ENCODE measurements at places on chromosomes 16 and 17.

DNA sequence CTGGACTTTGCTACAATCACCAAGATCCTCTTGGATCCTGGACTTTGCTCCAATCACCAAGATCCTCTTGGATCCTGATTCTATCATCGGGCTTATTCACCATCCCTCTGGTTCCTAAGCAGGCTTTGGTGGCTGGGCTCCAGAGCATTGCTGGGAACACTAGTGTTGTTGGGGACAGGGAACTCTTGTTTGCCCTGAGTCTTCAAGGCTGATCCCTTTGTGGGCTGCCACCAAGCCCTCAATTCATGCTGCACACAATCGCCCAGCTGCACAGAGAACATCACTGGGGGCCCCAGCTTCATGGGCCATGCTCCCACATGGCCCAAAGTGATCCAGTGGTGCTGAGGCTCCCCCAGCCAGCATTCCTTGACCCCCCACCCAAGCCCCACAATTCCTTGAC, 88.3 kb downstream of the TMEM132E start:
- no peak for DNase-seq

GRCh38 chr16:65121870-65122723, at the start of gene CDH11:
Gene CDH11, minus strand, starts transcription at chr16:65122063. Its CDS starts 117,194 bp downstream, at chr16:65004869.
- no peak for DNase-seq

DNA sequence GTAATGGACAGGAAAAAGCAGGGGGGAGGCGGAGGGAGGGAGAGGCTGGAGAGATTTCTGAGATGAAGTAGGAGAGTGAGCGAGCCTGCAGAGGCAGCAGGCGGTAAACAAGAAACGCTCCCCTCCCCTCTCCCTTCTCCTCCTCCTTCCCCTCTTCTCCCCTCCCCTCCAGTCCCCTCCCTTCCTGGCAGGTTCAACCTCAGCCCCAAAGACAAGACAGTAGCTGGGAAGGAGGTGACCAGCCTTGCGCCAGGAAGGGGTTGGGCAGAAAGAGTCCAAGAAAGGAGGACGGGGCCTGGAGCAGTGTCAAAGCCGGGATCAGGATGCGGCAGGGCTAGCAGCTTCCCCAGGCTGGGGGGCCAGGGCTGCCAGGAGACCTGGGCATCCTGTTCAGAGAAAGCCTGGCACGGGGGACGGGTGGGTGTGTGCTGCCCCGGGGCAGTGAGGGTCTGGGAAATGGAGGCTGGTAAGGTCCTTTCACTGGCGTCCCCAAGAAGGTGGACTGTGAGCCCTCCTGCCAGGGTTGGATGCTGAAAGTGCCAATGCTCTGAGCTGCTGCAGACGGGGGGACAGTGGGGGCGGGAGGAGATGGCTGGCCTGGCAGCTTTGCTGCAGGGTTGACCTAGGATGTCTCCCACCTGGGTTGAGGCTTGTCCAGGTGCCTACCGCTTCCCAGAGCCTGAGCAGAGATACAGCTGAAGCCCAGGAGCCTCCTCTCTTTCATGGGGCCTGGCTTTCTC, 261.6 kb upstream of the TNRC6C start:
- no peak for DNase-seq

DNA sequence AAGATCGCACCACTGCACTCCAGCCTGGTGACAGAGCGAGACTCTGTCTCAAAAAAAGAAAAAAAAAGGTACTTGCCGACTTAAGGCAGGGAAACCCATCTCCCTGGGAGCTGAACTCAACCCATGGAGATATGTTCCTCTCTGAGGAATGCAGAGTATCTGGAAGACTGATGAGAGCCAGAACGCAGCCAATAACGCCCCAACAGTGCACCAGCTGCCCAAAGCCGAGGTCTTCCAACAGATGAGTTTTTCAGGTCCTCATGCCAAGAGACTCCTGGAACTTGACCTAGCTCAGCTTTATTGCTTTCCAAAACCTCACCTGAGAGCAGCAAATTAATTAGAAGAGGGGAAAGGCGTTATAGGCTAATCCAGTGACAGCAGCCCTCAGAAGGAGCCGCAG, 9.4 kb downstream of the ELAC2 start:
- no peak for DNase-seq

DNA sequence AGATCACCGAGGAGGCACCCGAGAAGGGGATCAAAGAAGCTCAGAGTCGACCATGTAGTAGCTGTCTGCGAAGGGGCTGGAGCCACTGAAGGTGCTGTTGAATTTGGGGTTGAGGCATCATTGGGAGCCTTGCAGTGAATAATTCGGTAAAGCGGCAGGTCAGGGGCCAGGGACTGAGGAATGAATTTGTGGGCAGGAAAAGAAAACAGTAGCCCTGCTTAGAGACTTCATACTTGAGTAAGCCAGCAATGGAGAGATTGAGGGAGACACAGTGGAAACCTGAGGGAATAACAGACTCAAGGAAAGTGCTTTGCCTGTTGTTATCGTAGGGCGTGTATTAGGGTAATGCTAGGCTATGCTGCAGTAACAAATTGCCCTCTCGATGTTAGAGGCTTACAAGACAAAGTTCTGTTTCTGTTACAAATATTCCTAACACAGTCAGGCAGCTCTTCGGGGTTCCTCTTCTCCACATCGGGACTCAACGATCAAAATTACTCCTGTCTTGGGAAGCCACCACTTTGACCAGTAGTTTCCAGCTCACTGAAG, 13.4 kb upstream of the HERPUD1 start:
- no peak for DNase-seq

- DNase-seq: no peak
These were observed 33.8 kb downstream of the CHD9NB start for GRCh38 chr16:53018834-53019416.

- DNase-seq: no peak
These were observed 22.1 kb downstream of the NUBP1 start for GRCh38 chr16:10765772-10766171.

GRCh38 chr17:1470071-1470754, 14.2 kb upstream of the CRK start:
- no peak for DNase-seq

GRCh38 chr16:54585998-54586340, 299.4 kb upstream of the IRX3 start:
- no peak for DNase-seq

- DNase-seq: no peak
These were observed 7.3 kb downstream of the NR1D1 start for GRCh38 chr17:40093005-40093579.

DNA sequence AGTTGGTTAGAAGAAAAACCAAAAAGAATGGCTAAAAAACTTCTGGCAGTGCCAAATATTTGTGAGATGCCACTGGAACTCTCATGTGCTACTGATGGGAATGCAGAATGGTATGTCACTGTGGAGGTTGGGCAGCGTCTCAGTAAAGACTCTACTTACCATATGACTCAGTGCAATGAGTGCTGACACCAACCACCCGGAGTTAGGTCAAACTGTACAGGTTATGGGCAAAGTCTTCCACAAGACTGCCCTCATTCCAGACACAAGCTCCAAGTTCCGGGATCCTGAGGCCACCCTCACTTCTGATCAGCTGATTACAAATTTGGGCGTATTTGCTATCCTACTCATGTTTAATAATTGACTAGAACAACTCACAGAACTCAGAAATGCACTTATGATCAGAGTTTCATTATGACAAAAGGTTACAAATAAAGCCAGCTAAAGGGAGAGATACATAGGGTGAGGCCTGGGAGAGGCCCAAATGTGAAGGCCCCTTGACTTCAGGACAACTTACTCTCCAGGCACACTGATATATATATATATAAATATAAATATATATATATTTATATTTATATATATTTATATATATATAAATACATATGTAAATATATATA, 114.9 kb downstream of the TRIM37 start:
- DNase-seq: no peak

GRCh38 chr16:49599281-49599680, 225.7 kb downstream of the C16orf78 start:
- no peak for DNase-seq

DNA sequence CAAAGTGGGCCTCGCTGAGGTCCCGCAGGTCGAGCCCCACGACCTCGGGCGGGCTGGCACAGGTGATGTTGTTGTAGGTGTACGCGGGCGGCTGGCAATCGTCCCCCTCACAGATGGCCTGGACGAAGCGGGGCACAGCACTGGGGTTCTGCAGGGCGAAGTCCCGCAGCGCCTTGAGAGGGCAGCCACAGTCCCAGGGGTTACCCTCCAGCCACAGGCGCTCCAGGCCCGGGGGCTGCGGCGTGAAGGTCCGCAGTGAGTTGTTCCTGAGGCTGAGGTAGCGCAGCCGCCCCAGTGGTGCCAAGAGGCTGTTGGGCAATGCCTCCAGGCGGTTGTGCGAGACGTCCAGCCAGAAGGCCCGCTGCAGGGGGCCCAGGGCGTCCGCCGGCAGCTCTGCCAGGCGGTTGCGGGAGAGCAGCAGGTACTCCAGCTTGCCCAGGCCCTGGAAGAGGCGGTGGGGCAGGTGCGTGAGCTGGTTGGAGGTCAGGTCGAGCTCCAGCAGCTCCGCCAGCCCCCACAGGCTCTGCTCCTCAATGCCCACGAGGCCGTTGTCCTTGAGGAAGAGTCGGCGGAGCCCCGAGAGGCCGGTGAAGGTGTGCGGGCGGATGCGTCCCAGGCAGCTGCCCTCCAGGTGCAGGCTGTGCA, 2.8 kb downstream of the IGFALS start:
- DNase-seq: no peak

DNA sequence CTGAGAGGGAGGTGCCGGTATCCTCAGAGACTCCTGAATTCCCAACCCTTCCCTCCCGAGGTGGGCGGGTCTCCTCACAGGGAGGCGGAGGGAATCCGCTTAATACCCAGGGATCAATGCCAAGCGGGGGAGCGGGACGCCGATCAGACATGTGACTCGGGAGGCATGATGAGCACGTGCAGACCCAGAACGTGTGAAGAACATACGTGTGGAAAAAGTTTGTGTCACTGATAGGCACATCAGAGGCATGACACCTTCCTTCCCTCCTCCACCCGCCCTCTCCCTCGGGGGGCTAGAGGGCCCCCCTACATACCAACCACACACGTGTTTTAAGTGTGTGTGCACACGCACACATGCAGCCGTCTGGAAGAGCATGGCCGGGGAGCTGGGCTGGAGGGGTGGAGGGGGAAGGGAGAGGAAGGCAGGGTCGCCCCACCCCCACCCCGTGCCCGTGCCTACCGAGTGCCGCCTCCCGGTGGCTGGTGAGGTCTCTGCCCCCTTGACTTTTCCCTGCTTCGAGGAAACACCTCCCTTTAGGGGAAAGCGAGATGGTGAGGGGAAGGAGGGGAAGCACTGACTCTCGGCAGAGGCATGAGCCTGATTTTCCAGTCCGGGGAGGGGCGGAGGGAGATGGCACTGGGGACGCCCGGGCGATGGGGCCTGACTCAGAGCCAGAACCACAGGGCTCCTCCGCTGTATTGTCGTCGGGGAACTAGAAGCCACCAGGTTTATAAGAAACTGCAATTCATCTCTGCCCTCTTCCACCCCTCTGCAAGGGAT, 12.1 kb upstream of the TBX21 start:
- DNase-seq: no peak

- no peak for DNase-seq
These were observed 512.4 kb upstream of the CDH11 start for GRCh38 chr16:65634291-65634690.

Measured in HL-60 (cell line).